CD4-positive, alpha-beta T cell (primary cell): ENCODE measurements at places on chromosomes 6 and 20. TPM values are rescaled to one million over a fixed set of nuclear protein-coding genes. Genes with fewer than 3 reads are reported as not detected.
A peak's percentile ranks its signal among the peaks of the same experiment; 100 is the strongest.

- no peaks in the 10 kb centered on the region for H3K27me3 ChIP-seq
- H3K27ac ChIP-seq, result no peak overlapping the region
- no peak overlapping the region for H3K4me3 ChIP-seq
- no peak for DNase-seq
Observed at GRCh38 chr20:56443654-56444540, 24.5 kb upstream of the RTF2 start.

DNA sequence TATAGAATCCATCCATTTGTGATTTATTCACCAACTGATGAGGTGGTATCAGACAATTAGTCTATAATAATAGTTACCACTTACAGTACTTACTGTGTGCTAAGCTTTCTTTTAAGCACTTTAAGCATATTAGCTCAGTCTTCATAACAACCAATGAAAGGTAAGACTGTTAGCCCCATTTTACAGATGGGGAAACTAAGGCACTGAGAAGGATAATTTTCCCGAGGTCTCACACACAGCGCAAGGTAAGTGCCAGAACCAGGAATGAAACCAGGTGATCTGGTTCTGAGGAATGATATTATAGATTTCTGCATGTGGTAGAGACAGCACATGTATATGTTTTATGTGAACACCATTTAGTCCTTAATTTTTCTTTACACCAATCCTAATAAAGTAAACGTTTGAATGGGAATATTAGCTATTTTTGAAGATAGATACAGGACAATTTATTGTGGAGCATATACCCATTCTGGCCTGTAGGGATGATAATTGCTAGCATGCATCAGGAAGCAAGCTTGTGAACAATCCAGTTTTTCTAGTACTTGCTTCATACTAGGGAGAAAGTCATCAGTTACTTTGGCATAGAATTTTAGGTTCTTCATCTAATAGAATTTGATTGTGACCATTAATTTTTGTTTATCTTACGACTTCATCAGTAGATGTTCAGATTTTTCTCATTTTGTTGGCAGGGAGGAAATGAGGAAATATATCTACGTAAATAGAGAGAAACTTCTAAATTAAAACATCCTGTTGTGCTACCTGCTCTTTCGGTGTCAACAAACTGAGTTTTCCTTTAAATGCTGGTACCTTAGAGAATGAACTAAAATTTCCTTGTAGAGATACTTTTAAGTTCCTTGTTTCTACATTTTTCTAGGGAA, 3.0 kb downstream of the YWHAB start:
- peak overlapping the region; percentile 31 for H3K27ac ChIP-seq
- peak overlapping the region; percentile 91 for H3K4me3 ChIP-seq
- no peaks in the 10 kb centered on the region for H3K27me3 ChIP-seq
- H3K36me3 ChIP-seq, result peaks cover 19% of the 10 kb centered on the region
- no peak for DNase-seq

The PACSIN1 gene
- total RNA-seq, result 1.4 TPM

DNA sequence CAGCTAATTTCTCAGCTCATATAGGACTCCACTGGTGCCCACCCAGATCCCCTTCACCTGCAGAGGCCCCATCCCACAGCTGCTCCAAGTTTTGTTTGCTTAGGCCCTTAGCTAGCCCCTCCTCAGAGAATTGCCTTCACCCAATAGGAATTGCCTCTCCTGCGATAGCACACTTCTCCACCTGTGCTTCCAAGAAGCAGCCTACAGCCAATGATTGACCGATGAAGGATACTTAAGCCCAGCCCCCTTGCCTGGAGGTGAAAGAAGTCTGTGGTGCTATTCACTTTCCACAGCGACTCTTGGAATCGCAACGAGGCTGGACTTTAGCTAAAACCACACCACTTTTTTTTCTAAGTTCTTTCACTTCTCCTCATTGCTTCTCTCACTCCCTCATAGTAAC, 353.2 kb upstream of the BTBD3 start:
- H3K36me3 ChIP-seq, result no peaks in the 10 kb centered on the region
- no peaks in the 10 kb centered on the region for H3K4me1 ChIP-seq
- H3K27ac ChIP-seq, result no peak overlapping the region
- no peak for DNase-seq
- no peaks in the 10 kb centered on the region for H3K27me3 ChIP-seq

The PLA2G7 gene
- not detected for total RNA-seq

DNA sequence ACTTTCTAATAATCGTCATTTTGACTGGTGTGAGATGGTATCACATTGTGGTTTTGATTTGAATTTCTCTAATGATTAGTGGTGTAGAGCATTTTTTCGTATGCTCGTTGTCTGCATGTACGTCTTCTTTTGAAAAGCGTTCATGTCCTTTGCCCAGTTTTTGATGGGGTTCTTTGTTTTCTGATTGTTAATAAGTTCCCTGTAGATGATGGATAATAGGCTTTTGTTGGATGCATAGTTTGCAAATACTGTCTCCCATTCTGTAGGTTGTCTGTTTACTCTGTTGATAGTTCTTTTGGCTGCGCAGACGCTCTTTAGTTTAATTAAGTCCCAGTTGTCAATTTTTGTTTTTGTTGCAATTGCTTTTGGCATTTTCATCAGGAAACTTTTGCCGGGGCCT, 32.3 kb upstream of the XRN2 start:
- peaks cover 13% of the 10 kb centered on the region for H3K27me3 ChIP-seq
- no peak overlapping the region for H3K27ac ChIP-seq
- H3K4me3 ChIP-seq, result no peak overlapping the region
- no peak for DNase-seq
- H3K4me1 ChIP-seq, result no peaks in the 10 kb centered on the region

- H3K27me3 ChIP-seq, result no peaks in the 10 kb centered on the region
- no peak for DNase-seq
- H3K4me3 ChIP-seq, result peak overlapping the region; percentile 75
- peaks cover 13% of the 10 kb centered on the region for H3K4me1 ChIP-seq
Observed at GRCh38 chr6:131136021-131136786, 937 bp downstream of the AKAP7 start.

DNA sequence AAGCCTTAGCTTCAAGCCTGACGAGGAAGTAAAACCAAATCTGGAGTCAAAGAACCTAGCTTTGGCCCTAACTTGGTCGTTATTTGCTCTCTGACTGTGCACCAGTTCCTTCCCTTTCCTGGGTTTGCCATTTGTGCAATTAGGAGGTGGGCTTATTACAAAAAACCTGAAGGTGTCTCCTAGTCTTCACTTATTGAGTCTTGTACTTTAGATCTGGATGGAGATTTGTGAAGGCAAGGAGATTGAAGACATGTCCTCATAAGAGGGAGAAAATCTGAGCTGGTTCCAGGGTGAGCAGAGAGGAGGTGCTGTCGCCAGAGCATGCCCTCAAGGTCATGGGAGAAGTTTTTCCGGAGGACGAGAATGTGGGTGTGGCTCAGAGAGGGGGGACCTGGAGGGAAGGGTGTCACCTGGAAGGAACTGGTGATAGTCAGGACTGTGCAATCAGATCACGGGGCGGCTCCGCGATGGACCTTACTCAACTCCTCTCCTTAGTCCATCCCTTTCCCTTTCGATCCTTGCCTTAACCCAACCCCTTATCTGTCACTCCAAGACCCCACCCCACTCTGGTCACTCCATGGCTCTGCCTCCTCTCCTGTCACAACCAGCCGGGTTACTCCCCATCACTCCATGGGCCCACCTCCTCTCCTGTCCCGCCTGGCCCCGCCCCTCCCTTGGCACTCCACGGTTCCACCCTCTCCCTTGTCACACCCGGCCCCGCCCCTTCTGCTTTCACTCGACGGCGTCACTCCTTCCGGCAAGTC, 588 bp upstream of the ACSS2 start:
- no peak for DNase-seq
- peak overlapping the region; percentile 70 for H3K4me3 ChIP-seq
- H3K36me3 ChIP-seq, result no peaks in the 10 kb centered on the region

The TUBB1 gene
- total RNA-seq, result 0.17 TPM

The SLC12A5 gene
- 1.3 TPM for total RNA-seq

- DNase-seq, result no peak
- no peak overlapping the region for H3K4me3 ChIP-seq
- H3K27ac ChIP-seq, result no peak overlapping the region
- H3K27me3 ChIP-seq, result no peaks in the 10 kb centered on the region
Observed at GRCh38 chr6:16689788-16690607, 71.3 kb downstream of the ATXN1 start.

The HMGCLL1 gene
- total RNA-seq, result not detected
